ENCODE measurements at places on chromosomes 1 and 21. TPM values are rescaled to one million over a fixed set of nuclear protein-coding genes. Genes with fewer than 3 reads are reported as not detected.

DNA sequence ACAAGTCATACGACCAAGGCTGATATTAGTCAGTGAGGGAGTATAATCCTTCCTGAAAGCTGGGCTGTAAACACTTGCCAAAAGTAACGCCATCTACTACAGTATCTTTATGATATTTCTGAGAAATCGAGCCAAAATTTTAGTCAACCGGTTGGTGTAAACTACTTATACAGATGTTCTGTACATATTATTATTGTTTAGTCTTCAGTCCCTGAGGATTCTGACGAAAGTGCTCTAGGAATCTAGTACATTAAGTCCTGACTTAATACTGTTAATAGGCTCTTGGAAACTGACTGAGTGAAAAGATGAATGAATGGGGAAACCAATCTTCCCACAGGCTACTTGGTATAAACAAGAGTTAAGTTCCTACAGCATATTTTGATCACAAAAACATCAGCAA lies 274.3 kb downstream of the USP25 start:
- no peak for DNase-seq

DNA sequence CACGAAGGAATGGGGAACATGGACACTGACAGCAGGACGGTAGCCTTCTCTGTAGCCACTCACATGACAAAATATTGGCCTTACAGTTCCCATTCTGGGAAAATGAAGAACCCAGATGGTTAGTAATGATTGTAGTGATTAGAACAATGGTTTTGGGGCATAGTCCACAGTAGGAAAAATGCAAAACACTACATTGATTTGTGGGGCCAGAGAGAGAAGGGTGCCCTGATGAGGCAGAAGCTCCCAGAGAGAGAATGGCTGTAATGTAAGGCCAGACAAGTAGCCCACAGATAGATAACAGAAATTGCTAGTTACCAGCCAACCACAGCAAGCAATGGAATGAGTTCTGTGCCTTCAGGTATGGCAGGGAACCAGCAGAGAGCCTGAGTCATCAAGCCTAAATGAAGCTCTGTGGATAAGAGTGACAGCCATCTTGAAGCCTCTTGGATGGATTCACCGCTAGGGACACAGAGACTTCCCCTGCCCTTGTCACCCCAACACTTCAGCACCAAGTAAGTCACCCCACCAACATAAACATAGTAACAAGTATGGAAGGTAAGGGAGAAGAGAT lies 206.1 kb downstream of the BACH1 start:
- DNase-seq: no peak

- DNase-seq: no peak
Observed at GRCh38 chr1:237416924-237417655, 375.1 kb downstream of the RYR2 start.

- DNase-seq: no peak
Observed at GRCh38 chr1:30866594-30866993, 42.0 kb downstream of the SDC3 start.

DNA sequence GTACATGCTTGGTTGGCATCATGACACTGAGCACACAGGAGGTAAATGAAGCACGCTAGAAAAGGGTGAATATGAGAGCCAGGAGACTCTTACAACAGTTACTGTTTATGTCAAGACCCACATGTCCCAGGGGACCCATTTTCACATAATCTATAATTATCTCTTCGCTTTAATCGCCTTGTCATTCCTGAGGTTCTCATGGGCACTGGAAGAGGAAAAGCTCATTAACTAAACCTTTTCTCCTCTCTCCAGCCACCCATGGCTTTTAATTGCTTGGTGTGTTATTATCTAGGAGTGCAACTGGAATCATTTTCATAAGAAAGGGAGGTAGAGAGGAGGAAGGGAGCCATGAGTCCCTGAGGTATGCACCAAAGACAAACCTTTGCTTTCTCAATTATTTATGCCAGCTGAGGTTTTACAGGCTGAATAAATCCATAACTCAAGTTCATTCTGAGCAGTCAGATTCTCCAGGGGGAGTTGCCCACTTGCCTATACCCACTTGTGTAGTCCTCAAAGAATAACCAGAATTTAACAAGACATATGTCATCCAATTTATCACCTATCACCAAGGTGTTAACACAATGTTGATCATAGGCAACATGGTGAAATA lies 77.4 kb downstream of the ACBD6 start:
- no peak for DNase-seq

DNA sequence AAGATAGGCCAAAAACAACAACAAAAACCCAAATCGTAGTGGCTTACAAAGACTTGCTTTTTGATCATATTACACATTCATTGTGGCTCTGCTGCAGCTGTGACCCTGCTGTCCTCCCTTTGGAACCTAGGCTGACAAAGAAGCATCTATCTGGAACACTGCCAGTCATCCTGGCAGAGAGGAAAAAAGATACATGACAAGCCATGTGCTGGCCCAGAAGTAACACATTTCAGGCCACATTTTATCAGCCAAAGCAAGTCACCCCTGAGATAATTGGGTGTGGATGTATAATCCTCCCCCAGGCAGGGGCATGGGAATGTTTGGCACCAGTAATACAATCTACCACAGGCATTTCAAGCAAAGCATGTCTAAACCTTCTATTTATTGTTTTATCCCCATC lies 37.2 kb upstream of the AGO1 start:
- DNase-seq: no peak

DNA sequence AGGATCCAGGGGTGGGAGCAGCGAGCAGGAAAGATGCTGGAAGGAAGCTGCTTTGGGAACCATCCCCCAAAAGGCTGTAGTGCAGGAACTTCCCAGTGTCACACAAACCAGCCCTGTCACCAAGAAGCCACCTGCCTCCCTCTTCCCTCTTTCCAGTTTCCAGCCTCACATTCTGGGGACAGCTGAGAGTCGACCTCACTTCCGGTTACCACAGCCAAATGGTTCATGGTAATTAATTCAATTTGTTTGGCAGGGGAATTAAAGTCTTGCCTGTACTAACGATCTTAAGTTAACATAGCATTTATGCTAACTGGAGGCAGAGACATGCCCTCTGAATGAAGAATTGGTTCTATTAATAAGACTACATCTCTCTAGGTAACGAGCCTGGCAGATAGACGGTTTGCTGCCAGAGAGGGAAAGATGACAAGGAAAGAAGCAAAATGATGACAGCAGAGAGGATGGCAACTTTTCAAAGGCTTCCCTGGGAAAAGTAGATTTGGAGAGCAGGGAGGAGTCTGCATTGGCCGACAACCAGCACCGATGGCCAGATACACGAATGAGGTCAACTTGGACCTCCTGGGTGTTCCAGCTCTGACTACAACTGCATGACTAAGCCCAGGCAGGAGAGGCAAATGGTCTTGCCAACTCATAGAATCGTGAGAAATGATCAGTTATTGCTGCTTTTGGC lies 64.1 kb downstream of the TMCO4 start:
- peak; percentile 59 for DNase-seq

DNA sequence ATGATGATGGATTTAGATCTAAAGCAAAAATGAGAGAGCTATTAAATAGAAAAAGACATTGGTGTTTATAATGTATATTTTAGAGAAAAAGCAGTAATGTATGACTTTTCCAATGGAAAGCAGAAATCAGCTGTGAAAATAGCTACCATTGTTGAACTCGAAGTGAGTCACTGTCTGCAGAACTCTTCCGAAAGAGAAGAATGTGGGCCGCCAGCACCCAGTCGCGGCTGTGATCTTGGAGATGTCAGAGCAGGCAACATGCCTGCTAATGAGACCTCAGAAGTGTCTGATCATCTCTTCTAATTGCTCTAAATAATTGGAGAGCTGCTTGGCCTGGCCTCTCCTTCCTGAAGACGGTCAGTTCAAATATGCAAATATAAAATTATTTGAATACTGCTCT lies 333.6 kb upstream of the RUNX1 start:
- DNase-seq: no peak

DNA sequence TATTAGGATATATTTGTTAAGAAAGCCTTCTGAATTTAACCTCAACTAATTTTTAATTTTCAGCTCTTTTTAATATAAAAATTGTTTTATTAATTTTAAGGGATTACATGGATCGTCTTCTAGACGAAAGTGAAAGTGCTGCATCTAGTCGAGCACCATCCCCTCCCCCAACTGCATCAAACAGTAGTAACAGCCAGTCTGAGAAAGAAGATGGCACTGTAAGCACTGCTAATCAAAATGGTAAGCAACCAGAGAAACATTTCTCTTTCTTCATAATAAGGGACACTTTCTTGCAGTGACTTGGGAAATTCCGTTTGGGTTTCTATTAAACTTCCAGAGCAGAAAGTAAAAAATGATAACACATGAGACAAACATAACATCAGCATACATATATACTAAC lies 56.9 kb downstream of the MIER1 start:
- no peak for DNase-seq

- DNase-seq: no peak
Observed at GRCh38 chr1:224157316-224157715, 25.7 kb upstream of the DEGS1 start.

DNA sequence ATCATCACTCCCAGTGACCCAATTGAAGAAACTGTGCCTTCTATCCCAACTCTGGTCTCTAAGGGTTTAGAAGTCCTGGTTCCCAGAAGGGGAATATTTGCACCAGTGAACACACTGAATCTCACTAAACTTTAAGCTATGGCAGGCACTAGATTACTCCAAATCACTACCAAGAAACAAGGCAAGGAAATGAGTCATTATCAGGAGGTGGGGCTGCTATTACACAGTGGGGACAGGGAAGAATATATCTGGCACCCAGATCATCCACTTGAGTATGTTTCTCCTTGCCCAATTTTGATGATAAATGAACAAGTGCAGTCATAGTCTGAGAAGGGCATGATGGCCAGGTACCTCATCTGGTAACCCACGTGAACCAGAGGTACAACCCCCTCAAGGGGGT lies 7.0 kb downstream of the MRPL9 start:
- no peak for DNase-seq

DNA sequence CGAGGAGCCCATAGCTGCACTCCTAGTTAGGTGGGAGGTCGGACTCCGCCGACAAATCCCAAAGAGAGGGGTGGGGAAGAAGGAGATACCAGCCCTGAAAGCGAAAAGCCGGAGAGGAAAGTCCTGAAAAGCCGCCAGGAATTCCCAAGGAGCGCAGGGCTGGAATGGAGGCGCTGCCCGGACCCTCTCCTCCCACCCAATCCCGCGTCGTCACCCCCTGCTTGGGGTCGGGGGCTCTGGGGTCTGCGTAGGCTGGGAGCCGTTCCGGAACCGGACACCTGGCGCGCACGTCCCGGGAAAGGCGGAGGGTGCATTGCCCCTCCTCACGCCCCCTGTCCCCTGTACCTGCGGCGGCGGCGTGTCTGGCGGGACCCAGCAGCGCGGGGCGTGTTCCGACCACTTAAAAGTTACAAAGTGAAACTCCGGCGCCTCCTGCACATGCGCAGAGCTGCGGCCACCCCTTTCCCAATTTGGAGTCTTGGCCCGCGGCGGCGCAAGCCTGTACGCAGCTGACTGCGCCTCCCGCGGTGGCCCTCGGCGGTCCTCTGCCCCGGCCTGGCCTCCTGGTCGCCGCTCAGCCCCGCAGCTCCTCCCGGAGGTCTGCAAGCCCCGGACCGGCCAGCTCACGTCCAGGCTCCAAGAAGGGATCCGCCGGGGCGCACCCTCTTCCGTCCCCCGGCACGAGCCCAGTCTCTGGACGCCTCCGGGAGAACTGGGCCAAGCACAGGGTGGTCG lies at the start of gene TMEM63A:
Gene TMEM63A (minus strand): TSS at position 422 of the 735 bp plus-strand sequence. CDS start 4,800 bp downstream, outside the sequence.
- peak; percentile 97 for DNase-seq

DNA sequence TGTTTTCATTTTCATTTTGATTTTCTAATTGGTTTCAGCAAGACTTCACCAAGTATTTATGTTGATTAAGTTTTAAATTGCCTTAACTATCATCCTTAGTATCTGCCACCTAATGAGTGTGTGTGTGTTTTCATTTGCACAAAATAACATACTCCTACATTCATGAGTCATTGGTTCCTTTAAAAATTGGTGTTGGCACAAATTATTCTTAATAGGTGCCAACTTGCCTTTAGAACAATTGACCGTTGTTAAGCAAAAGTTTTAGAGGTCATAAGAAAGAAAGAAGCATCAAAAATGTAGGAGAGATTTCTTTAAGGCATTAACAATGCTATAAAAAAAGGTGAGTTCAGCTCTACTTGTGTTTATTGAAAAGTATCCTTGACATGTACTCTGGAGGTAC lies 77.5 kb downstream of the FNBP1L start:
- DNase-seq: no peak

GRCh38 chr1:58365328-58365727 lies 181.2 kb downstream of the OMA1 start:
- DNase-seq: no peak

DNA sequence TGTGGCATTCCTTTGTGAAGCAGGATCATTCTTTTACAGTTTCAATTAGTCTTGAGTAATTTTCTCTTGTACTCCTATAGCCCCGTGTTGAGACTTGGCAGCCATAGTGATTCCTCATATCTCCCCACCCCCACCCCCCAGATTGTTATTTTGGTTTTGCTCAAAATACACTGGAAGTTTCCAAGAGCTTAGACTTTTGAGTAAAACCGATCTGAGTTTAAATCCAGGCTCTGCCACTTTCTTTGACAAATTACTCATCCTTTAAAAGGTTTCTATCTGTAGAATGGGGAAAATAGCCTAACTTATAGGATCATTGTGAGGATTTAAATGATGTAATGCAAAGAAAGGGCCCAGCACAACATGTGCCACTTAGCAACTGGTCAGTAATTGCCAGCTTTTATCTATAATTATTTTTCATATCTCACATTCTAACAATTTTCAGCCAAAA lies 53.1 kb upstream of the RC3H1 start:
- DNase-seq: no peak

GRCh38 chr1:167502719-167503462 lies 15.4 kb downstream of the CD247 start:
- DNase-seq: no peak

DNA sequence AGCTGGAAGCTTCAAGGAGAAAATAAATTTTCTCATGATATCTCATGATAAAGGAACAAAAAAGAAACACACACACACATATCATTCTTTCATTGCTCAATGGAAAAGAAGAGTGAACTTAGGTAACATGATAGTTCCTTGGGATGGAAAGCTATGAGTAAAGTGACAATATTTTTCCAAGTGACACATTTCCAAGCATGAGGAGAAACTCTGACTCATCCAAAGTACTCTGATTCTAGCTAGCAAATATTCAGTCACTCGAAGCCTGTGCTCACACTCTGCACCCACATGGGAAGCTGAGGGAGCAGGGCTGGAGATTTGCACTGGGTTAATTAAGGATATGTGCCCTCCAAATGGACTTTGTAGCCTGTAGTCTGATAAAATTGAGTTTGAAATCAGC lies 222.4 kb downstream of the LRRC40 start:
- DNase-seq: no peak

DNA sequence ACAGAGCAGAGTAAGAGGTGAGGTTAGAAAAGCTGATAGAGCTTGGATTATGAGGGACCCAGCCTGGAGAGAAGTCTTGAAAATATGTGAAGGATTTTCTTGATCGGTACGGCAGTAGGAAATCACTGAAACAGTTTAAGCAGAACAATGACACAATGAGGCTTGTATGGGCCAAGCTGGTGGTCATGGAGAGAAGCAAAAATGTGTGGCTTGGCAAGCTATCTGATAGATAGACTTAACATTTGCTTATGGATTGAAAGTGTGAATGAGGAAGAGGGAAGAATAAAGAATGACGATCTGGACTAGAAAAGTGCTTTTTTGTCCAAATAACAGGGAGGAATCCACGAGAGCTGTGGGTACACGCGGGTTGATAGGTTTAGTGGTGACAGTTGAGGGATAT lies 15.4 kb upstream of the XPR1 start:
- no peak for DNase-seq

GNAT2 gene
- total RNA-seq: not detected

FCRL6 gene
- 0.87 TPM for total RNA-seq

NUAK2 gene
- total RNA-seq: 0.25 TPM

C1orf116 gene
- total RNA-seq: 0.61 TPM

MYOG gene
- not detected for total RNA-seq

LACTBL1 gene
- not detected for total RNA-seq

GPR37L1 gene
- not detected for total RNA-seq

CSRP1 gene
- total RNA-seq: 71.1 TPM
